Brain (organoid and tissue), 16 donors: ENCODE measurements at places on chromosomes 16 and 17.

DNA sequence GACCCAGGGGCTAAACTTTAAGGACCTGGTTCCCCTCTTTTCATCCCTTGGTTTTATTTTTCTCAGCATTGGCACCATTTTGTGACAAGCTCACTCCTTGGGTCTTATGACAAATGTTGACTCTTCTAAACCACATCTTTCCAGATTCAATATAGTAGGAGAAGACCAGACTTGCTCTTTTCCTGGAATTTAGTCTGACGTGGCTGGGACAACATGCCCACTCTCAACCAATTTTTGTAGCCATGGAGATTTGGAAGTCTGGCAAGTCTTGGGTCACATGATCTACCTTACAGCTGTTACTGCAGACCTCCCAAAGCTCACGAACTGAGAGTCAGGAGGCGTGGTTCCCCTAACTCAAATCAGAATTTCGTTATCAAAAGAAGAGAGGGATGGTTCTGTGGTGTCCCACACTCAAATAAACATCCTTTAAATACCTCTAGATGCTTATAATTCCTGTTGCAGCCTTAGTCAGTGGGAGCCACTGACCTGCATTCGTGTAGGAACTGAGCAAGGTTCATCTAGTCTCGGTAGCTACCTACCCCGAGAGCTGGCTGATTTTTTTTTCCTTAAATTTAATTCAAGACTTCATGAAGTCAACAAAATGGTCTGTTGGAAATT lies 683.5 kb downstream of the MAF start:
- DNase-seq = no peak

GRCh38 chr17:10058921-10059683 lies 139.3 kb downstream of the GAS7 start:
- DNase-seq = no peak

- no peak for DNase-seq
Observed at GRCh38 chr16:89484923-89485679, 5.3 kb downstream of the ANKRD11 start.

GRCh38 chr16:25896411-25896810 lies 204.7 kb downstream of the HS3ST4 start:
- peak; percentile 42 for DNase-seq

GRCh38 chr16:4404967-4405696 lies 11.3 kb downstream of the CORO7 start:
- DNase-seq = no peak

- no peak for DNase-seq
Observed at GRCh38 chr17:83002118-83002805, 77.1 kb upstream of the METRNL start.

DNA sequence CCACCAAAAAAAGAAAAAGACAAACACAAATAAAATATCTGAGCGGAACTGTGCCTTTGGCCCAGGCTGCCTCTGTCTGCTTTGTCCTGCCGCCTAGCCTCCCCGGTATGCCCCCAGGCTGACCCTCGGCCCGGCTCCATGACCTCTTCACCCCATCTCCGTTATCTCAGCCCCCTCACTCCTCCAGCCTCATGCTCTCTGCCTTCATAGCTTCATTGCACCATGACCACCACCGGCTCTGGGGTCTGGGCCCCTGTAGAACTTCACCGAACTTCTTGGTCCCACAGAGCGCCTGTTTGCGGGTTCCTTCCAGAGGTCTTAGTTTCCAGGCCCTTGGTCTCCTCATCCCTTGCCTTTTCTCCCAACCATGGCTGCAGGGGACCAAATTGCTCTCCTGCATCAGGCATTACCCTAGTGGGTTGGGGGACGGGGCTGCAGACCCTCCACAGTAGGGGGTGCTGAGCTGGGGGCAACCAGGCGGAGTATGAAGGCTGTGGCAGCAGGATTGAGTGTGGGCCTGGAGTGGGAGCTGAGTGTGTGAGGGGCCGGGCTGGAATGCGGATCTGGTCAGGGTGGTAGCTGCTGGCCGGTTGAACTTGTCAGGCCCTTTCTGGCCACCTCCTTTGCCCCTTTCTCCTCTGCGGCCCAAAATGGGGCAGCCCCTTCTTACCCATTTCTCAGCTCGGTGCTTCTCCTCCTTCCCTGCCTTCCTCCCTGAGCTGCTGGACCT lies 6.9 kb downstream of the HIRIP3 start:
- DNase-seq = no peak

DNA sequence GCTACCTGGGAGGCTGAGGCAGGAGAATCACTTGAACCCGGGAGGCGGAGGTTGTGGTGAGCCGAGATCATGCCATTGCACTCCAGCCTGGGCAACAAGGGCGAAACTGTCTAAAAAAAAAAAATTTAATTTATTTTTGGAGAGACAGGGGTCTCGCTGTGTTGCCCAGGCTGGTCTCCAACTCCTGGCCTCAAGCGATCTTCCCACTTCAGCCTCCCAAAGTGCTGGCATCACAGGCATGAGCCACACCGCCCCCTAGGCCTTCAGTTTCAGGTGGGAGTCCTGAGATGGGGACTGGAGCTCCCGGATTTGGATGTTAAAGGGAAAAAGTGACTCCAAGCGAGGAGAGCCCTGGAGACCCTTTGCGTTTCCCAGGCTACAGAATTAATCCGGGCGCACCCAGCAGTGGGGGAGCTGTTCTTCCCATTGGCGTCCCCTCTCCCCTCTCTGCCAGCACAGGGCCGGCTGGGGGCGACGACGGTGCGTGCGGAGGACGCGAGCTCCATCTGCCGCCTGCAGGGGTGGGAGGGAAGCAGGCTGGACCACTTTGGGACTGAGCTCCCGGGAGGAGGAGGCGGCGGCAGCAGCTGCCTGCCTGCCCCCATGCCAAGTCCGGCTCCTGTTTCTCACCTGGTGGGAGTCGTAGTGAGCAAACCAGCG lies 49.3 kb upstream of the USP7 start:
- peak; percentile 31 for DNase-seq

DNA sequence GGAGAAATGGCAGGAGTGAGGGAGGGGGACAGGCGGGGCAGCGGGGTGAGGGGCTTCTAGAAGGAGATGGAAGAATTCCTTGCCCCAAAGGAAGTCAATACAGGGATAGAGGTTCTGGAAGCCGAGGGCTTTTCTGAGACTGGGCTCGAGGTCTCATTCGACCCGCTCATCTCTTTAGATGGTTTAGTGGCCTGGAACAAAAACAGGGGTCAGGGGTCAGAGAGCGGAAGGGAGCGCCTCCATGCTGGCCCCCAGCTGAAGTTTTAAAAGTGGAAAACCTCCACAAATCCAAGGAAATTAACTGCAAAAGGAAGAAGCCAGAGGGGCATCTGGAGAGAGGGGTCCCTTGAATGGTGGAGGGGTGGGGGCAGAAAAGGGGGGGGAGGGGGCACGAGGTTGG lies 72.5 kb downstream of the SRCIN1 start:
- DNase-seq = no peak

GRCh38 chr16:13324851-13325250 lies 423.5 kb downstream of the SHISA9 start:
- DNase-seq = no peak

DNA sequence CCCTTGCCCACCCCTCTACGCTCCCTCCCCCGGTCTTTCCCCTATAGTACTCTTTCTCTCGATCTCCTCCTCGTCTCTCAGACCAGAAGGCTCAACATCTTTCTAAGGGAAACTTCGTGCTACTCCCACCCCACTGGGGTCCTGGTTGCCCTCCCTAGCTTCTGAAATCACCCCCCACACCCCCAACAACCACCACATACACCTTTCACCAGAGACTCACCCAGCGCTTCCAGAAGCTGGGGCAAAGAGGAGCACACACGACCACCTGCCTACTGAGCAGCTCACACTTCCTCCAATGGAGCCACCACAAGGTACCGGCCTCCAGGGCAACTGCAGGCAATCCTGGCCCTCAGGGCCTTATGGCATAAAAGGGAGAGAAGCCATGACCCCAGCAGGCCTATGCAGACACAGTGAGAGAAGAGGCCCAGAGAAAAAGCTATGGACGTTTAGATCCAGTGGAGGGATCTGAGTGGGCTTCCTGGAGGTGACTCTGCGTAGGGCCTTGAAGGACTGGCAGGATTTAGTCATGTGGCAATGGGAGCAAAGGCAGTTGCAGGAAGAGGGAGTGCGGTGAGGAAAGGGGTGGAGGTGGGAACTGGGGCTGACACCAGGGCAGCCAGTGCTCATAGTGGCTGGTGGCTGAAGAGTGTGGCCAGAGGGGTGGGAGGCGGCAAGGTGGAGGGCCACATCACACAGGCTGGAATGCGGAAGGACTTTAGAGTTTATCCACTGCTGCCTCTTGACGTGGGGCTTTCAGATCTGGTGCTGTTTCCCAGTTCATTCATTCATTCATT lies 12.1 kb upstream of the TMEM92 start:
- no peak for DNase-seq

- no peak for DNase-seq
Observed at GRCh38 chr17:77288115-77288619, 147.4 kb downstream of the SEC14L1 start.

DNA sequence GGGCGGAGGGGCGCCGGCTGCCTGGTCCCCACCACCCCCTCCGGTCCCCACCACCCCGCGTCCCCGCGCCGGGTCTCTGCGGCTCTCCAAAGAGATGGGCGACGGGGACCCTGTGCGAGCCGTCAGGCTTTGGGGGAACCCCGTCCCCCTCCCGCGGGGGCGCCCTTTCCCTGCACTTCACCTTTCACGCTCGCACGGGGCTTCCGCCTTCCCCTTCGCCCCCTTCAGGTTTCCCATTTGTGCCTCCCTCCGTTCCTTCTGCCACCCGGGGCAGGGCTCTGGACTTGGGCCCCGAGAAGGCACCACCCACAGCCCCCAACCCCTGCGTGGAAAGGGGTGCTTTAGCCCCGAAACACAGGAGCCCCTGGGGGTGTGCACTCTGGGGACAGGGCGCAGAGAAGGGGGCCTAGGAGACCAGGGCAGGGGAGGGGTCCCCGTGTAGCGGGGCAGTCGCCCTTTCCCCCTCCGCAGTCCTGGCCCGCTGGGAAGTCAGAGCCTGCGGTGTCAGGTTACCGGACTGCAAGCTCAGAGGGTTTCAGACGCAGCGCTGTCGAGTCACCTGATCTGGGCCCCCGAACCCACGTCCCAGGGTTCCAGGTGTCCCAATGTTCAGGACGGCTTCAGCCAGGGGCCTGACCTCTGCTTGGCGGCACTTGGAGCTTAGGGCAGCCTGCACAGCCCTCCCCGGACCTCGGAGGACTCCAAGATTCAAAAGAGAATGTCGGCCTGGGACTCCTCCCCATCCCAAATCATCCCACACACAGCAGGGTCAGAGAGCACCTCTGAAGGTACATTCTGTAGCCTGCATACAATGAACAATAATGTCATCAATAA lies 6.7 kb upstream of the CCDC92B start:
- no peak for DNase-seq

DNA sequence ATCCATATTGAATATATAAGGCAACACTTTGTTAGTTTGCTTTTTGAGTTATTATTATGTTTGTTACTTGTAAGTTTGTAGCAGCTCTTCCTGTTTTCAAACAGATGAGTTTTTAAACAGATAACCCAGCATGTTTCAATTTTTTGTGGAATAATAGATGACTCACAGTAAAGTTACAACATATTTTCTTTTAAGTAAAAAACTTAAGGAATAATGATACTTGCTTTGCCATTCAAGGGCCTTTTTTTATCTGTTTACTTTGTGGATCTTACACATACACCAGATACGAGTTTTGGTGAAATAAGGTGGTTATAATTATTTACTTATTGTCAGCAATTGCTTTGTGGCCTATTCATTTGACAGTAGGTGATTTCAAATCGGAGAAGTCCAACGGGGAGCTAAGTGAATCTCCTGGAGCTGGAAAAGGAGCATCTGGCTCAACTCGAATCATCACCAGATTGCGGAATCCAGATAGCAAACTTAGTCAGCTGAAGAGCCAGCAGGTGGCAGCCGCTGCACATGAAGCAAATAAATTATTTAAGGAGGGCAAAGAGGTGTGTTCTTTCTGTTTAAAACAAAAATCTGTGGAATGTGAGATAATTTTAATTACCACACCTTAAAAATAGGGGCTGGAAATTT lies 66.3 kb downstream of the BPTF start:
- peak; percentile 10 for DNase-seq

DNA sequence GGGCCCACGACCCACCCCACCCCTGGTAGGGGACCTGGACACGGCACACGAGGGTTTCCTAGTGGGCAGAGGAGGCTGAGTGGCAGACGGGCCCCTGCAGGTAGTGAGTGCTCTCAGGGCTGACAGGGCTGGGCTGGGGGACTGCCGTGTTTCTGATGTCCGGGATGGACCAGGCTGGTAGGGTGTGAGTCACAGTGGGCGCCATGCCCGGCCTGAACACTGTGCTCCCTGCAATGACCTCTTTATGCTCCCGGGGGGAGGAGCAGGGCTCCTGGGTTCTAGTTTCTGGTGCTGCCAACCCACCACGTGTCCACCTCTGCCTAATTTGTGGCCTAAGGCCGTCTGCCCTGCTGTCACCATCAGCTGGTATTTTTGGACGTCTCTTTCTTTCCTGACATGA lies 26.3 kb downstream of the ARHGAP23 start:
- DNase-seq = no peak

DNA sequence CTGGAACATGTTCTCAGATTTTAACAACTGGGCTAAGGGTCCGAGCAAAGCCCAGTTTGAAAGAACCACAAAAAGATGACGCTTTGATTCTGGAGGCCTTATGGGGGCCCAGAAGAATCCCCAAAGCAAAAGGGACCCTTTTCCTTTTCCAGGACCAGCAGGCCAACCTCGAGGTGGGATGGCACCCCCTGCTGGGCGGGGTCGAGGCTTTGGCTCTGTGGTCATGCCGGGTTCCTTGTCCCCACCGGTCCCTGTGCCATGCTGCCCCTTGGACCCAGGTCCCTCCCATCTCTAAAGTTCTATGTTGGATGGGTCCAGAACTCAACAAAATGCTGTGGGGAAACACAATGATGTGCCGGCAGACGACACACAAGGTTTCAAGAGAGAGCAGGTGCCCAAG lies 30.9 kb downstream of the TMEM204 start:
- DNase-seq = no peak

DNA sequence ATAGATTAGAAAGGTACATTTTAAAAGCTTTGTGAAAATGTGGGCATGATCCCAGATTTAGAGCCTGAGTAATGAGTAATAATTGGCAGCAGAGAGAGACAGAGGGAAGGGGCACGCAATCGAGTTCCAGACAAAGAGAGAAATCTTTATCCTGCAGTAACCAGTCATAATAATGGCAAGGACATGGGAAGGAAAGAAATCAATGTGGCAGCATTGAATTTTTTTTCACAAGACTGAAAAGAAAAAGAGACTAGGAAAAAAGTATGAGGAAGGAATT lies 790.8 kb upstream of the SOX9 start:
- no peak for DNase-seq

- DNase-seq = no peak
Observed at GRCh38 chr17:35743626-35744328, 9.3 kb downstream of the GAS2L2 start.

- DNase-seq = no peak
Observed at GRCh38 chr17:57657211-57657610, 87.9 kb downstream of the CCDC182 start.

GRCh38 chr16:49701065-49701685 lies 154.7 kb downstream of the ZNF423 start:
- peak; percentile 57 for DNase-seq

- DNase-seq = no peak
Observed at GRCh38 chr17:75689441-75689873, 22.3 kb downstream of the SAP30BP start.
